Natural killer cell (primary cell): ENCODE measurements at places on chromosomes 1 and 21.

- no peak for DNase-seq
Observed at GRCh38 chr1:1062348-1063163, 11.6 kb downstream of the RNF223 start.

DNA sequence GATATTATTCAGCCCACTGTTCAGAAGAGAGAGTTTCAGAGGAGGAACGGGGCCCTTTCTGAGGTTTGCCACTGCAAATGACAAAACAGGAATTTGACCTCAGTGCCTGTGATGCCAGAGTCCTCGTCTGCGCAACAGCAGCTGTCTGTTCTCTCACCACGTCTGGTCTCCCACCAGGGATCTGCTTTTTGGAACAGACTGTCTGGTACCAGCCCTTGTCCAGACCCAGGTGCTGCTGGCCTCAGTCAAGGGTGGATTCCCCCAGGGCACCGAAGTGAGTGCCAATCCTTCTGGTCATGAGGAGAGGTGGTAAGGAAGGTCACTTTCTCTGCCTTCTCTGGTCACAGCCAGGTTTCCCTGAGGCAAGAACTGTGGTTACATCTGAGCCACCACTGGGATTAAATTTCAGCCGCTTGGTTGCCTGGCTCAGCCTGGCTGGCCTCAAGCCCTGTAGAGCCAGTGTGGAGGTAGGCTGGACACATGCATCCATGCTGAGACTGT is 2.3 kb upstream of the BCAN start:
- DNase-seq = no peak

GRCh38 chr1:155116113-155116764 is 11.4 kb upstream of the EFNA1 start:
- DNase-seq = no peak

- no peak for DNase-seq
Observed at GRCh38 chr1:22751124-22751531, 40.5 kb downstream of the EPHB2 start.

- DNase-seq = no peak
Observed at GRCh38 chr1:212549503-212550017, 59.0 kb upstream of the ATF3 start.

DNA sequence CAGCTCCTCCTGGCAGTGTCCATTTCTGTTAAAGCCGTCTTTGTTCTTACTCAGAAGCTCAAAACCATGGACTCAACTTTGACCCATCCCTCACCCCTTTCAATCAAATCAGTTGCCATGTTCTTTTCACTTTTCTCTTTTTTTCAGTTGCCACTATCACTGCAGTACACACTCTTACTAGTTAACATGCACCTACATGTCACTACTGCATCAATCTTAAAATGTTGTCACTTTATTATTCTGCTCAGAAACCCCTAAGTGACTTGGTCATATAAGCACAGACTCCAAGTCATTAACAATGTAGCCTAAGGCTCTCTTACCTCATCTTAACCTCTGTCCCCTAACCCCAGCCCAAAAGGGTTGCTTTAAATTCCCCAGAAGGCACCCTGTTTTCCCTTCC is 9.0 kb downstream of the ZNF697 start:
- DNase-seq = no peak

- no peak for DNase-seq
Observed at GRCh38 chr21:44531606-44532564, 8.1 kb downstream of the KRTAP10-1 start.

DNA sequence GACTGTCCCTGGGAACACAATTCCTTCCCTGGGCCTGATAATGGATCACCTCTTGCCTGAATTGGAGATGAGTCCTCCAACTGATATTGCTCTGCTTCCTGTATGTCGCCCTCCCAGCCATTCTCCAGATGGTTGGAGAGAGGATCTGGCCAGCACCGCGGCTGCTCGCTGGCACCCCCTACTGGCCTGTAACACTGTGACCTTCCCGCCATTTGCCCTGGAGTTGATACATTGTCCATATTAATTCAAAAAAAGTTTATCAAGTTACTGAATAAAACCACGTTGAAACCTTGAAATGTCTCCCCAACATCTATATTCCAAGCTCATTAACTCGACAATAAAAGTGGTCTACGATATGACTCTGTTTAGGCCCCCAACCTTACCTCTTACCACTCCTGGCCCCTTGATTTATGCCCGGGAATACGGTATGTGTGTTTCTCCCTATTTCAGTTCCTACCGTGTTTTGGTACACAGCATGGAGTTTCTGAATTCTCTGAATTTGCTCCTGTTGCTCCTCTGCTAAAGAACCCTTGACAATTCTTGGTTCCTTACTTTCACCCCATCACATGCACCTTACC is 241.8 kb upstream of the KIAA0040 start:
- peak; percentile 7 for DNase-seq

DNA sequence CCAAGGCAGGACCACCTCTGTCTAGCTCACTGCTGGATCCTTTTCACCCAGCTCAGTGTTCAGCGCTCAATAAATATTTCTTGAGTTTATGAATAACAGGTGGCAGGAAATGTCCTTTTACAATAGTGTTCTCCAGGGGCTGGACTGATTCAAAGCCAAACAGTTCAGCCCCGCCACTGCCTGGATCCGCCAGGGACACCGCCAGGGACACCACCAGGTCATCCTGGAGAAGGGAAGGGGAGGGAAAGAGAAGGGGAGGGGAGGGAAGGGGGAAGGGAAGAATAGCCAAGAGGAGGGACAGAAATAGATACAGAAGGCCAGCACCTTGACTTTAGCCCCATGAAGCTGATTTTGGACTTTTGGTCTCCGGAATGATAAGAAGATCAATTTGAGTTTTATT is 255.6 kb downstream of the GRIK3 start:
- no peak for DNase-seq
